NCI-H187 treated with DMSO at 0.1 percent for 48 hours (cell line): ENCODE measurements at places on chromosomes 6 and 20.

- no peak for DNase-seq
These were observed 13.1 kb downstream of the ZNF217 start for GRCh38 chr20:53580376-53581111.

DNA sequence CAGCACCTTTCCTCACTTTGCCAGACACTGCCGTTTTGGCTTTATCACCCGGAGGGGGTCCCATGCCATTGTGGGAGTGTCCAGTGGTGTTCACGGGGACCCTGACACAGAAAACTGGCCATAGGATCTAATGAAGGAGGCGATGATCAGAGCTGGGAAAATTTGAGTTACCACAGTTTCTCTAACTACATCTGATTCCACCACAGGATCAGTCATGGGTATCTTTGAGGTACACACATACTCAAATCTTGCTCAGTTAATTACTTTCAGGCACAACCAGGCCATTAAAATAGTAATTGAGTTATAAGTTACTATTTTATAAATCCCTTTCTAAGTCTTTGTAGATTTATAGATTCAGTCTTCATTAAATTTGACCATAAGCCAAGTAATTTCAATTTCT is 215.1 kb downstream of the PRL start:
- DNase-seq, result no peak

DNA sequence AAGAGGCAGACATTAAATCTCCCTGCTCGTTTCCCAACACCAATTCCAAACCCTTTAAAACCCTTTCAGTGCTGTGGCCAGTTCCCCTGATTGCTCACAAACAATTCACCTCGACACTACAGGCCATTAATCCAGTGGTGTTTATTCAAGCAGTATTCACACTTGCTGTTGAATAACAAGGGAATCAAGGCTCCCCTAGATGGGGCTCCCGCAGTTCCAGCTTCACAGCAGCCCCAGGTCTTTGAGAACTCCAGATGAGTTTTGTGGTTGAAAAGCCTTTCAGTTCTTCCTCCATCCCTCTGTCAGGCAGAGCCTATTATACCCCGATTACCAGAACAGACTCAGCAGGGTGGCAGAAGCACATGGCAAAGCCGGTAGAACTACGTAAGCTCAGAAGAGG is 36.2 kb downstream of the JAG1 start:
- no peak for DNase-seq

DNA sequence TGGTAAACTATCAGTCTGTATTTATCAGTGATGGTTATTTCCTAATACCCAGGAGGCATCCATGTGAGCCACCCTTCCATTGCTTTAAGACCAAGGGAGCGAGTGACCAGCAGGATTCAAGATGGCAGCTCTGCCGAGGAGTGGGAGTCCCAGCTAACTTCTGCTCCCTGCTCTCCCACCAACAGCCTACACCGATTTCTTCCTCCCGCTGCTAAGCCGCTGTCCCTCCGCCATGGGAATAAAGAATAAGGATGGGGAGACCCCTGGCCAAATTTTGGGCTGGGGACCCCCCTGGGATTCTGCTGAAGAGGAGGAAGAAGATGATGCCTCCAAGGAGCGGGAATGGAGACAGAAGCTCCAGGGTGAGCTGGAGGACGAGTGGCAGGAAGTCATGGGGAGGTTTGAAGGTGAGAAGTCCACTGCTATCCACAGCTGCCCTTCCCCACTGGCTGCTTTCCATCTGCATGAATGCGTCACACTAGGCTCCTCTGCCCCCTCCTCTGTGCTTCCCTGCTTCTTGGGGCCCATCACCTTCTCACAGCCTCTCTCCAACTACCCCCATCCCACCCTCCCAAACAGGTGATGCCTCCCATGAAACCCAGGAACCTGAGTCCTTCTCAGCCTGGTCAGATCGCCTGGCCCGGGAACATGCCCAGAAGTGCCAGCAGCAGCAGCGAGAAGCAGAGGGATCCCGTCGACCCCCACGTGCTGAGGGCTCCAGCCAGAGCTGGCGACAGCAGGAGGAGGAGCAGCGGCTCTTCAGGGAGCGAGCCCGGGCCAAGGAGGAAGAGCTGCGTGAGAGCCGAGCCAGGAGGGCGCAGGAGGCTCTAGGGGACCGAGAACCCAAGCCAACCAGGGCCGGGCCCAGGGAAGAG is 10.3 kb downstream of the NFKBIL1 start:
- no peak for DNase-seq
